ENCODE measurements at places on chromosomes 12 and 14.

DNA sequence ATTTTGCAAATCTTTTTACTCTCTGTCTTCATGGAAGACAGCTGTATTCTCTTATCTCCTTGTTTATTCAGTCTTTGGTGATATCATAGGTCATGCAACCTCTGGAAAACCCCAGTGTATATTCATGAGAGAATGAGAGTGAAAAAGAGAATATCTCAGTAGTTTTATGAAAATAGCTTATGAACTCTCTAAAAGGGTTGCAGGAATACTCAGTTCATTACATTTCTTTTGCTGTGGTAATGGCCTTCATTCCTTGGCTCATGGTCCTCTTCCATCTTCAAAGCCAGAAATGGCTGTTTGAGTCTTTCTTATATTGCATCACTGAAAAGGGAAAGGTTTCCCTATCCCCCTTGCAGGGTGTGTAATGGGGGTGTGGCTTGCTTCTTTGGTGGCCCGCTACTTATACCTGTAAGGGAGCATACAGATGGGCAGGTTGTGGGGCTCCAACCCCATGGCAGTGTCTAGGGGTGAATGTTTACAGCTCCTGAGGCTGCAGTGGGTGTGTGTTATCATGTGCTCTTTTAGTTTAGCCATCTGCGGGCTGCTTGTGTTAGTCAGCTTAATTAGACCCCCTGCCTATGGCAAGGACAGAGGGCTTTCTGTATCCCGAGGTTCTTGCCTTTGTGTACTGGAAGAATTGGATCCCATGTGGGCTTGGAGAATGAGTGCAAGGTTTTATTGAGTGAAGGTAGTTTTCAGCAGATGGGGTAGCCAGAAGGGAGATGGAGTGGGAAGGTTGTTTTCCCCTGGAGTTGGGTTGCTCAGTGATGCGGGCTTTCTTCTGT lies 150.2 kb downstream of the CCDC91 start:
- DNase-seq: no peak

DNA sequence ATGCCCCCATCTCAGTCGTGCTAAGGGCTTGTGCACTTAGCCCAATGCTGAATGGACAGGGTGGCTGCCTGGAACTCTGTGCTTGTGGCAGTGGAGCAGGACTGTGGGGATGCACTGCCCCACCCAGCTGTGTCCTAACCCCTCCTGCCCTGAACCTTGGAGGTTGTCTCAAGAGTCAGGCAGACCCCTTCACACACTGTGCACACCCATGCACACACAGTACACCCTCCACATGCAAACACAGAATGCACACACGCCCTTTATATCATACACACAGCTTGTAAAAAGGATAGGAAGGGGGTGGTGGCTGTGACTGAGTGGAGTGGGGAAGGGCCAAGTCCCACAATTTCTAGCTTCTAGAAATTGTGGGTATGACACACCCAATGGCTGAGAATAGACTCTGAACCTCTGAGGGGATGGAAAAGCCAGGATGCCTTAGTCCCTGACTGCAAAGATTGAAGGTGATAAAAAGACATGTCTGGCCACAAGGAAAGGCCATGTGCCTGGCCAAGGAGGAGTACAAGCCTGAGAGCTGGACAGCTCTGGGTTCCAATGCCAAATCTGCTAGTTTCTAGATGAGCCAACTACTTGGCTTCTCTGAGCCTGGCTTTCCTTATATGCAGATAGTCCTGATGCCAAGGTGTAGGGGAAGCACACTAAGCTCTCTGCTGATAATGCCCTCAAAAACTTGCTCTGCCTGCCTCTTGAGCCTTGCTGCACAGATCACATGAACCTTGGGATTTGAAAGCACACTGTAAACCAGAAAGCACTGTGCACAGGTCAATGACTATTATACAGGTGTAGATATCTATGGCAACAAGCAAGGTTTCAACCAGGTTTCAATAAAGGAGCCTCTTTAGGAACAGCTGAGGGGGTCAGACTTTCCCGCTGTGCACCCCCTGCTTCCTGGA lies 8.4 kb downstream of the KRT8 start:
- no peak for DNase-seq

DNA sequence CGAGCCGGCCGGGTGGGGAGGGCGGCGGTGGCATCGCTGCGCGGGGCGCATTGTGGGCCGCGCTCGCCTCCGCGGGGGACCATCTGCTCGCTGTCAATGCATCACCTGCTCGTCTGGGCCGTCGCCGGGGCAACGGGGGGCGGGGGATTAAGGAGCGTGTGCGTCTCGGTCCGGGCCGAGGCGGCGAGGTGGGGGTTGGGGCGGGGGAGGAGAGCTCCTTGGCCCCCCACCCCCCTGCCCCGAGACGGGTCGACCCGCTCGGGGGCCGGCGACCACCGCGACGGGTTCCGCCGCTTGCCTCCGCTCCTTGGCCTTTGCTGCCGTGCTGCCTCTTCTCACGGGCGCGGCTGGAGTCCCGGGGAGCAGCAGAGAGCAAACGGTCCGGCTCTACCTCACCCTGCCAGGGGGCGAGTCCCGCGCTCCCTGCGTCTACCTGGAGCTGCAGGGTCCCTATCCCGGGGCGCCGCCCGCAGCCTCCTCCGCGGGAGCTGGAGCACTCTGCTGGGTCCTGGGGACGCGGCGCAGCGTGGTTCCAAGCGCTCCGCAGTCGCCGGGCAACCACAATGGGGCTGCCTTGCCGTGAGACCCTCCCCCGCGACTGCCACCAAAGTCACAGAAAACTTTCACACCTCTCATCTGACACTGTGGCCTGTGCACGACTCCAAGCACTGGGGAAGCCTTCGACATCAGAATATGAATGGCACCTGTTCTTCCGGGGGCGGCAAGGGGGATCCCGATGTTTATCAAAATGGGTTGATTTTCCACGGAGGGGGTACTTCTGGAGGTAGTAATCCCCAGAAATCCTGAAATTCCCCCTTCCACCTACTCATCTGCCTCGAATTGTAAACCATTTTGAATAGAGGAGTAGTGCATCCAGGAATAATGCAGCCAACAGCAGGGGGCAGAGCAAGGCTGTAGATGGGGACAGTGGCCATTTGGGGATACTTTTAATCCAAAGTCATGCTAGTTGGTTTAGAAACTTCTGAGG lies at the start of gene C12orf42:
C12orf42 (minus strand) TSS at position 500 of the 988 bp plus-strand sequence. CDS start 17,542 bp downstream, outside the sequence.
- DNase-seq: peak; percentile 67

- no peak for DNase-seq
Measured at GRCh38 chr14:61042220-61042619, 61.2 kb downstream of the SLC38A6 start.

- DNase-seq: peak; percentile 74
Measured at GRCh38 chr14:73696466-73697400, 17.5 kb downstream of the PNMA1 start.

GRCh38 chr12:85823436-85824180 lies 12.6 kb downstream of the RASSF9 start:
- peak; percentile 85 for DNase-seq

DNA sequence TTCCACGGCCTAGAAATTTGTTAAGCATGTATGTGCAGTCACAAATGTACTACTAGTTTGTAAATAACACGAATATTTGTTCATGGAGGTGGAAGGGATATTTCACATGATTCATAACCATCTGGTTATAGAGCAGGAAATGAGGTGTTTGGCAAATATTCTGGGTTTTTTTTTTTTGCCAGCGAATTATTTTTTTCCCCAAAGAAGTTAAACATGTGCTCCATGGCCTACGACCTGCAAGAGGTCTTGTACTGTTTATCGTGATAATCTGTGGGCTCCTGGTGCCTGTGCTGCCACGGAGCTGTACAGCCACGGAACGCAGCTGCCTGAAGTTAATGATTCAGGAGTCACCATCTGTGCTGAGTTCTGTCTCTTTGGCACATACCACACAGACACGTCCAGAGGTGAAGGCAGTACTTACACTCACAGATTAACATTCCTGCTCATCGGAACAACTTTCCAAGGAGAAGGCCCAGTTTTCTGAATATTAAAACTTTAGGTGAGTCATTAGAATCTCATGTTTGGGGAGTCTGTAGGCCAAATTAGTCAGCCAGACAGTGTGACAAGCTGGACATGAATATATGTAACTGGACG lies 156.3 kb downstream of the TMX1 start:
- DNase-seq: peak; percentile 93

DNA sequence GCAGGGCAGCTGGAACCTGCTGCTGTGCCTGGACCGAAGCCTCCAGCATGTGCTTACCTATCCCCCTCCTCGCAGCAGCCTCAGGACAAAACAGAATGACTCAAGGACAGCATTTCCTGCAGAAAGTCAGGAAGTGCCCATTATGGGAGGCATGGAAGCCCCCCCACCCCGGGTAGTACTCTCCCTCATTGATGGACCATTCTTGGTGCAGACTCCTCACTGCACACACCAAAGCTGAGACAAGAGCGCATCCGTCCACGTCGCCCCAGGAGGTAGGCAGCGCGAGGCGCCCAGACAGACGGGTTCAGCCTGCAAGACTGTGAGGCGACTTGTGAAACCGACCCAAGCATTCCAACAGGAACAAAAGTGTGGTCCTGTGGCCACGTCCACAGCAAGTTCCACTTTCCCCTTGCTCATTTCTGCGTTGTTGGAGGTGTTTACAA lies 243.9 kb upstream of the ATXN7L3B start:
- no peak for DNase-seq

- peak; percentile 40 for DNase-seq
Measured at GRCh38 chr14:52551696-52552062, 626 bp downstream of the TXNDC16 start.

- DNase-seq: no peak
Measured at GRCh38 chr12:113347-113746, 46.8 kb downstream of the IQSEC3 start.

GRCh38 chr12:119620490-119620889 lies 26.9 kb downstream of the TMEM233 start:
- no peak for DNase-seq

DNA sequence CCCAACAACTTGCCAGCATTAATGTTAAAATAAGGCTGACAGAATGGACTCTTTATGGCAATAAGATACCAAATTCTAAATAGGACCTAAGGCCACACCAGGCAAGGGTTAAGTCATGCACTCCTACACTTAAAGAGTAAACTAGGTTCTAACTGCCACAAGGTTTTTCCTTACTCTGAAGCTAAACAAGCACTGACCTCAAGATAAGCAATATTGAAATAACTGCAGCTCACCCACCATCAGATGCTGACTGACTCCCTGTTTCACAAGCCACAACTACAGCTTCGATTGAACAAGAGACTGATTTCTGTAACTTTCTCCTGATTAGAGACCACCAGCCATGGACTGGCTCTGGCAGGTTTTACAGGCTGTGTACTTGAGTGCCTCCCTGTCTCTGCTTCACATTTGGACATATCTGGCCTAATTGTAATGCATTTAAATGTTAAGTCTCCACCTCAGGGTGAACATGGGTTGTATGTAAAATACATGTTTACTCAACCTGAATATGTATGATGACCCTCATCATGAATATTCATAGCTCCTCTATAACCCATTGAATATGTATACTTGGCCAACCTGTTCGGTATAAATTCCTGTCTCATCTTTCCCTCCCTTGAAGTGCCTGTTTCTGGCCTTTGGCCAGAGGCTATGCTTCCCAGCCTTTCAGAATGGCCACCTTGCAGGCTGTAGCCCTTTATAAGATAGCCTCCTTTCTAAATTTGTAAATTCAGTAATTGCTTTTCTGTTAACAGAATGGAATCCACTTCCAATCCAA lies 70.5 kb upstream of the DAAM1 start:
- DNase-seq: no peak

- no peak for DNase-seq
Measured at GRCh38 chr12:56431850-56432249, 17.4 kb downstream of the TIMELESS start.

DNA sequence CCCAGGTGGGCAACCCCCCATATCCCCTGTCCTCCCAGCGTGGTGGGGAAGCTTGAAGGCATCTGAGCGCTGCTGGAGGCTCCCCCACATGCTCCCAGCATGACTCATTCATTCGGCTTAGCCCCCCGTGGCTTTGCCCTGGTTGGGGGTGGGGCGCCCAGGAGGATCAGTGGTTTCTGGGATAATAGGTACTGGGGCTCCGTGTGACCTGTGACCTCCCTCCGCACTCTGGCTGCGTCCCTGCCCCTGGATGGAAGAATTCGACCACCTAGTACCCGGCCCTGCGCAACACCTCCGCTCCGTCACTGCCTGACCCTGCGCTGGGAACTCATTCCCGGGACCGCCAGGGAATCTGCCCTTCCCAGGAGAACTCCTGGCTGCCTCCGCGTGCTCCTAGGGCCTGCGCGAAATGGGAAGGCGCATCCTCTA lies 120.1 kb downstream of the AACS start:
- DNase-seq: no peak

- DNase-seq: no peak
Measured at GRCh38 chr14:32014057-32014456, 63.0 kb upstream of the ARHGAP5 start.

GRCh38 chr12:16324772-16325171 lies 22.7 kb upstream of the MGST1 start:
- no peak for DNase-seq

DNA sequence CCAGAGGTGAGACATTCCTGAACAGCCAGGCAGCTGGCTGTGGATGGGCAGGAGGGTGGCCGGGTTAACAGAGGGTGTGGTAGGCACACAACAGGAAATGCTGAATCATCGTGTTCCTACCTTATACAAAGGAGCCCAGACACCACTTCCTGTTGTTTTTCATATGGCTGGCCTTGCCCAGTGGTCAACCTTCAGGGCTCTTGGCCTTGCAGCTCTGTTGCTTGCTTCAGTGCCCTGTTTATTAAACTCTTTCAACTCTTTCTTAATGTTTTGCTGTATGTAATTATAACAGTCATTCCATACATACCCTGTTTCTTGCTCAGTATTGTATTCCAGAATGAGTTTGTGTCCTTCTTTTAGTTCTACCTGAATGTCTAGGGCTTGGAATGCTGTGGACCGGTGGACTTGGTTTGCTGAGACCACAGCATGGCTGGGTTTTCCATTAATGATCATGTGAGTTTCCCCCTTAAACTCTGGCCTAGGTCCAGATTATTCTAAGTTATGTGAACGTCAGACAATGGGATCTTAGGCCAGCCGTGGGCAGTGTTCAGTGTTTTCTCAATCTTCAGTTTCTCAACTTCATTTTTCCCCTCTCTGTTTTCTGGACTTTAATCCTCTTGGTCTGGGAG lies 11.9 kb downstream of the CFAP54 start:
- DNase-seq: peak; percentile 88

GRCh38 chr12:78088391-78088832 lies 257.7 kb downstream of the NAV3 start:
- DNase-seq: no peak

- peak; percentile 23 for DNase-seq
Measured at GRCh38 chr12:19234981-19235871, 105.7 kb downstream of the PLEKHA5 start.

All from mammary epithelial cell (primary cell).